ENCODE measurements at places on chromosomes 4 and X.
A peak's percentile ranks its signal among the peaks of the same experiment; 100 is the strongest.

- no peak for DNase-seq
Observed at GRCh38 chrX:97479106-97479890, 595.6 kb downstream of the RPA4 start.

DNA sequence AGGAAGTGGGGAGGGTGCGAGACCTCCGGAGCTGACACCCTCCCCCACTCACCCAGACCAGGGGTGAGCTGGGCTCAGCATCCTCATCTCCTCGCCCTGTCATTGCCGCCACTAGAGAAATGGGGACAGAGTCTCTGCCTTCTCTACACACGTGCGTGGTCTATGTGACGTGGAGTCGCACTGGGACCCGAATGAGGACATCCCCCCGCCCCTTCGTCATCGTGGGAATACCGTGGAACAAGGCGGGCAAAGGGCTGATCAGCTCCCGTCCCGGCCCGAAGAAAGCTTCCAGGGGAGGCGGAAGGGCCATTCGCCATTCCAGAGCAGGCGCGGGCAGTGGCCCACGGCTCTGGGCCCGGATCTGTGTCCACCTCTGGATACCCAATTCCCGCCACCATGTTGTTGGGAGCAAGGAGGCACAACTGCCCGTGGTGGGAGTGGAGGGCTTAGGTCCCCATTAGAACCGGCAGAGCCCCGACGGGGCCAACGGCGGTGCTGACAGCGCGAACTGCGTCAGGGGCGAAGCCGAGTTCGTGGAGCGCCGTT is 12.0 kb downstream of the HMX1 start:
- no peak for DNase-seq

- peak; percentile 76 for DNase-seq
Observed at GRCh38 chr4:94654714-94655113, 103.0 kb upstream of the BMPR1B start.

DNA sequence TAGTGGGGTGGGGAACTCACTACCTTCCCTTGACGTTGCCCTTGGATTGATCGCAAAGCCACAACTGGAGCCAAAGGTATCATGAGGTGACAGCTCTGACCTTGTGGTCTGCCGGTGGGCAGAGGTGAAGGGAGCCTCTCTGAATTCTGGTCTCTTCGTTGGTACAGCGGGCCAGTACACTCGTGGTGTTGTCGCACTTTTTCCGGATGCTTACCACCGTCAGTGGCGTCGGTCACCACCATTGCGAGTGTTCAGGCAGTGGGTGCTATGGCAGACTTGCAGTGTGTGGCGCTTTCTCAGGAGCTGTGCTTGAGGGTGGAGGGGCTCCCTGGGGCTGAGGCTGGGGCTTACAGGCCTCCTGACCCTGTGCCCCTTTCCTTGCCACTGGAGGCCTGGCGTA is 5.2 kb upstream of the GRPEL1 start:
- no peak for DNase-seq

- DNase-seq: no peak
Observed at GRCh38 chrX:122788216-122788615, 395.9 kb upstream of the GRIA3 start.

GRCh38 chr4:61301271-61301670 is 101.1 kb downstream of the ADGRL3 start:
- DNase-seq: no peak

DNA sequence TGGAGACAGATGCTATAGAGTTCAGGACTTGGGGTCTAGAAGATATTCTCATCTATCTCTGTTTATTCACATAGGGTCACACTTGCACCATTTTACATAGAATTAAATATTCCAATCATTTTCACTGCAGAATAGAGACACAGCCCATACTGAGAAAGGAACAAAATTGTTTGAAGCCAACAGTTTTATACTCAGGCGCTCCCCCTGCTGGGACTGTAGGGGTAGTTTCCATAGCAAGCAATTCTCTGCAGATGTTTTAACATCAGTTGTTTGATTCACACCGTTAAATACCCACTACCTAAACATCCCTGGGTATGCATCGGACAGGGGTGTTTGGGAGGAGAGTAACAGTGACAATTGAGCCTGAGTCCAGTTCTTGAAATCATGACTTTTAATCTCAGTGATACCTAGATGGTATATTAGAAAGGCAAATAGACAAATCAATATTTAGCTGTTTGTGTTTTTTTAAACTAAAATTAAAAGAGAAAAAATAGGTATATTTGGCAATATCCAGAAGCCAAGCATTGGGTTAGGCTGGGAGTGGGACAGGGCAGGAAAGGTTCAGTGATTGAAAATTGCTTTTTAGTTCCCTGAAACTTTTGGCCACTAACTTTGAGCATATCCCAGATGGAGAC is 33.8 kb downstream of the LONRF3 start:
- DNase-seq: peak; percentile 41

- DNase-seq: no peak
Observed at GRCh38 chrX:132443196-132444135, 45.4 kb downstream of the MBNL3 start.

GRCh38 chrX:136794080-136794479 is 13.3 kb upstream of the ARHGEF6 start:
- no peak for DNase-seq

- peak; percentile 67 for DNase-seq
Observed at GRCh38 chrX:119398974-119399771, at the start of gene SLC25A43. Gene SLC25A43 (plus strand): TSS chrX:119399336. CDS start chrX:119399404, 68 bp downstream.

GRCh38 chrX:68848189-68848940 is 19.5 kb downstream of the EFNB1 start:
- DNase-seq: no peak

DNA sequence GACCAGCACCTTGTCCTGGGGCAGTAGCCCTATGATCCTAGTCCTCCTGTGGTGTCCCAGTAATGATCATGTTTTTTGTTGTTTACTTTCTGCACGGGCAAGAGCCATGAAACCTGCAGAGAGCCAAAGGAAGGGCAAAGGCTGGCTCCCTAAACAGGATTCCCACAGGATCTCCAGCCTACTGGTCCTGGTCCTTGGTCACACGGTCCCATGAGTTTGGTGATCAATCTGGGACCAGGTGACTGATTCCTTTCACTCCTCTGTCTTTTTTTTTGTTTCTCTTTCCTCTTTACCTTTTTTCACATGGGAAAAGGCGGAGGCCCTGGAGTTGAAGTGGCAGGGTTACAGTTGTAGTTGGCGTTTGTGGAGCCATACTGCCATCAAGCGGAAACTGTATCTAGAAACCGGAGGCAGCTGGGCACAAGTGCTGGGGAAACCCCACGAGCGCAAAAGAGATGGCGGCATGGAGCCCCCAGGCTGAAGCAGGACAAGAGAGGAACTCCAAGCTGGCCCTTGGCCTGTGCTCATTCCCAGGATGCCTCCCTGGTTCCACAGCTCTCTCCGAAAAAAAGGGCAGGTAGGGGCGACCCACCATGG is 34.6 kb downstream of the NBDY start:
- no peak for DNase-seq

- peak; percentile 11 for DNase-seq
Observed at GRCh38 chr4:155433636-155434360, 57.0 kb upstream of the MAP9 start.

DNA sequence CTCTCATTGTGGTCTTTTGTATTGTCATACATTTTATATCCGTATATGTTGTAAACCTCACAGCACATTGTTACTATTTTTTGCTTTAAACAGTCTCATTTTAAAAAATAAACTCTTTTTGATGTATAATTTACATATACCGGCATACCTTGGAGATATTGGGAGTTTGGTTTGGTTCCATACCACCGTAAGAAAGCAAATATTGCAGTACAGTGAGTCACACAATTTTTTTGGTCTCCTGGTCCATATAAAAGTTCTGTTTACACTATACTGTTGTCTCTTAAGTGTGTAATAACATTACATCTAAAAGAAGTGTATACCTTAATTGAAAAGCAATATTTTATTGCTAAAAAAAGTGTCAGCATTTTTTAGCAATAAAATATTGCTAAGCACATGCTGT is 70.0 kb downstream of the KDM6A start:
- DNase-seq: no peak

DNA sequence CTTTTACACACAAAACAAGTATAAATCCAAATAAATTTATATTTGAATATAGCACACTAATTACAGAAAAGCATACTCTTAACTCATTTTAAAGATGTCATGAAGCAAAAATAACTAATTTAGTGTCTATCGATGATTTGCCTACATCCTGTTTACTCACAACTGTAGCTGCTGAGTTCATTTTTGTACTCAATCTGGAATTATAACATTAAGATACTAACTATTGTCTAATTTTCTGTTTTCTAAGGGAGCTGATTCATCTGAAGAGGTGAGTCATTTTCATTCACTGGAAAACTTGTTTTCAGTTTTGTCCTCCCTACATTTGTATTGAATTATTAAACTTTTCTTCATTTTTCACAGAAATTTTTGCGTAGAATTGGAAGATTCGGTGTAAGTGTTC is 3.7 kb downstream of the STATH start:
- no peak for DNase-seq

DNA sequence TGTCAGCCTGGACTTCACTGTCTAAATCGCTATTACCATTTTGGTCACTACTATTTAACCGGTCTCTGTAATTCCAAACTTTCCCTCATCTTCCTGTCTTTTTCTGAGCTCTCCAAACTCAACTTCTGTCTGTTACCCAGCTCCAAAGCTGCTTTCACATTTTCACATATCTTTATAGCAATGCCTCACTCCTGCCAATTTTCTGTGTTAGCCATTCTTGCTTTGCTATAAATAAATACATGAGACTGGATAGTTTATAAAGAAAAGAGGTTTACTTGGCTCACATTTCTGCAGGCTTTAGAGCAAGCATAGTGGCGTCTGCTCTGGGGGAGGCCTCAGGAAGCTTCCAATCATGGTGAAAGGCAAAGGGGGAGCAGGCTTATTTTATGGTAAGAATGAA is 368.3 kb upstream of the GNPDA2 start:
- DNase-seq: no peak

- DNase-seq: peak; percentile 24
Observed at GRCh38 chrX:67545036-67545821, 1.4 kb downstream of the AR start.

DNA sequence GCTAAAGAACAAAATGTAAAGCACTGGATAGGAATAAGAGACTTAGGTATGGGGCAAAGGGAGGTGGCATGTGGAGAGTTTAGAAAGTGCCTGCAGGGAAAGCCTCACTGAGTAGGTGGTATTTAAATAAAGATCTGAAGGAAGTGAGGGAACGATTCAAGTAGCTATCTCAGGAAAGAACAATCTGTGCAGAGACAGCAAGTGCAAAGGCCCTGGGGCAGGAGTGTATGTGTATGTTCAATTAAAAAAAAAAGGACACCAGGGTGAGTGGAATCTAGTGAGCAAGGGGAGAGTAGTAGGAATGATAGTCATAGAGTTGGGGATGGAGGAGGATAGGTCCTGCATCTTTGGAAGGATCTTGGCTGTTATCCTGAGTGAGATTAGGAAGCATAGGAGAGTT is 779.9 kb upstream of the FTHL17 start:
- DNase-seq: no peak

GRCh38 chr4:77156912-77157858 is at the start of gene CCNG2:
Gene CCNG2 (plus strand): TSS chr4:77157207. CDS start chr4:77158533, 1,326 bp downstream.
- peak; percentile 26 for DNase-seq

DNA sequence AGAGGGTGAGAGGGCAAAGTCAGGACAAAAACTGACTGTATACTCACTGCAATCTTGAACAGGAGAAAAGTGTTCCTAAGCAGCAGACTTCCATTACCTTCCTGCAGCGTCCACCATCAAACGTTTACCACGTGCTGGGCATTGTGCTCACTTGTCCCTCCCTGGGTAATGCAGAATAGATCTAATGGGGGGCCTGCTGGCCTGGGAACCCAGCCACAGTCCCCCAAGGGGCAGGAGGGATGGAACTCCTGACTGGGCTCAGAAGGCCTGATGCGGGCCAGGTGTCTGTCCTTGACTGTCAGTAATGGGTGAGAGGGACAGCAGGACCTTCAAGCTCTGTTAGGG is 37.6 kb upstream of the FAM156A start:
- no peak for DNase-seq

DNA sequence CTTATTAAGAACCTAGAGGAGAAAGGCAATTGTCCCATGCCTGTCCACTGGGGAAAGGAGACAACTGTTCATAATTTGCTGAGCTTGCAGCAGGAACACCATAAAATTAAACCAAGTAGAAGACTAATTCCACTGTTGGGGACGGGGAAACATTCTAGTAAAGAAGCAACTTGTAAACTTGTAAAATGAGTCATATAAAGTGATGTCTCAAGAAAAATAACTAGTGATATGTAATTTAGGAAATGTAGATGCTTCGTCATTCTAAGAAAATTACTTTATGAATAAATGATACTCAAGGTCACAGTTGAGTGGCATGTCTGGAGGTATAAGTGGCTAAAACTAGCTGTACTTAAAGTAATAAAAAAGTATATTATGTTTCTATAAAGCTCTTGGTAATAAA is 121.2 kb upstream of the MID1 start:
- DNase-seq: no peak

DNA sequence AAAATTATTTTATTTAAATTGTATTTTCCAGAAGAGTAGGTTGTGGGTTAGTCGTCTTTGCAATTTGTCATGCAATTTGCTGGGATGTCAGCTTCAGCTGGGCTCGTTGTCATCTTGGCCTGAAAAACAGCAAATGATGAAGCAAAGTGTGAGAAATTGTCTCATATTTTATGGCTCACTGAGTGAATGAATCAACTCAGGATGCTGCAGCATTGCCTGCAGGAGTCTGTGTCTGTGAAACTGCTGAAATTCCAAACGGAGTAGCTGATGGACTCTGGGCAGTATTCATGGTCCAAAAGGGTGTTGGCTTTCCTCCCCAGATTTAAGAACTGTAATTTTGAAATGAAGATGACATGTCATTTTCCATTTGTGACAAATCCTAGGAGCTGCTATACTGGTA is 37.2 kb downstream of the CXCL8 start:
- no peak for DNase-seq

DNA sequence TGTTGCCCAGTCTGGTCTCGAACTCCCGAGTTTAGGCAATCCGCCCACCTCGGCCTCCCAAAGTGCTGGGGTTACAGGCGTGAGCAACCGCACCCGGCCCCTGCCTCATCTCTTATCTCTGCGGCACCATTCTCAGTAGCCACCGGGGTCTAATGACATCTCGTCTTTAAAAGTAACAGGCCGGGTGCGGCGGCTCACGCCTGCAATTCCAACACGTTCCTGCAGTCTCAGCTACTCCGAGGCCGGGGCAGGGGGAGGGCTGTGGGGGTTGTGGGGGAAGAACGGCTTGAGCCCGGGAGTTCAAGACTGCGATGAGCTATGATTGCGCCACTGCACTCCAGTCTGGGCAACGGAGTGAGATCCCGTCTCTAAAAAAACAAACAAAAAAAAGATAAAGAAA is 28.8 kb downstream of the ING2 start:
- no peak for DNase-seq

- no peak for DNase-seq
Observed at GRCh38 chr4:592825-593520, 16.9 kb upstream of the TMEM271 start.

GRCh38 chr4:156194896-156195295 is 241.2 kb upstream of the CTSO start:
- no peak for DNase-seq

DNA sequence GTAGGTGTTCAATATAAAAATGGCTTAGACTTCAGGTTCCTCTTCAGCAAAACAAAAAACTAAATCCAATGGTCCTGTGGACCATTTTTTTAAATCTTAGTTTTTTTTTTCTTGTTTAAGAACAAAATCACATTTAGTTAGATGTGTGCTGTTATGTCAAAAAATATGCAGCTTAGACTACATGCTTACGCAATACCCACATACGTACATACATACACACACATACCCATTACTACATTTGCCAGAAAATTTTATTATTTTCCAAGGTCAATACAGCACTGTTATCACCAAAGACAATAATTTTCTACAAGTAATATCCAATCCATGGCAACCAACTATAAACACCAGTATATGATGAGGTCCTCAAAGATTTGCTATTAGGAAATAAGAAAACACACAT is 144.1 kb downstream of the PDGFC start:
- DNase-seq: no peak
